ENCODE measurements at places on chromosomes 12 and 14. TPM values are rescaled to one million over a fixed set of nuclear protein-coding genes. Genes with fewer than 3 reads are reported as not detected.

The STON2 gene
- total RNA-seq = 338 TPM

The CISTR gene
- total RNA-seq = not detected

The REM2 gene
- 2.0 TPM for total RNA-seq

The TEX52 gene
- not detected for total RNA-seq

The PAX9 gene
- total RNA-seq = 0.38 TPM

The RNF212B gene
- total RNA-seq = not detected

The PLEKHG3 gene
- 47.5 TPM for total RNA-seq

The KRT80 gene
- 1.6 TPM for total RNA-seq

The AVPR1A gene
- 25.7 TPM for total RNA-seq

The RHEBL1 gene
- 0.77 TPM for total RNA-seq

The DNAJC22 gene
- 1.4 TPM for total RNA-seq

The TCTN2 gene
- total RNA-seq = 24.1 TPM

The XPOT gene
- 75.8 TPM for total RNA-seq

The RASSF9 gene
- total RNA-seq = 5.9 TPM

The FGF23 gene
- 0.27 TPM for total RNA-seq

The RNASE7 gene
- 0.55 TPM for total RNA-seq

The DPF3 gene
- 34.4 TPM for total RNA-seq

All from camera-type eye (tissue), 1 donor.